ENCODE measurements at places on chromosomes 6 and 20.

DNA sequence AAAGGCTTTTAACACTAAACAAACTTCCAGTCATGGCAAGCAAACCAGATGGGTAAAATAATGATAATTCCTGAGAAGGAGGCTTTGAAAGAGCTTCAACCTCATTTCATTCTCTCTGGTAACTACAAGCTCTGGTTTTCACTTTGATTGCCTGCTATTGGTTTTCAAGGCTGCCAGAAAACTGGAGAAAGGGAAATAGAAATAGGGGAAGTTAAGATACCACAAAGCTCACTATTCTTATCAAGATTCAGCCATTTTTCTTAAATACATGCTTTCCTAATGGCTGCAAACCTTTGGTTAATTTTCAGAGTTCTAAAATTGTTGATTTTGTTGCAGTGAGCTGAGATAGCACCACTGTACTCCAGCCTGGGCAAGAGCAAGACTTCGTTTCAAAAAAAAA lies 42.5 kb upstream of the NELFCD start:
- no peak for DNase-seq

DNA sequence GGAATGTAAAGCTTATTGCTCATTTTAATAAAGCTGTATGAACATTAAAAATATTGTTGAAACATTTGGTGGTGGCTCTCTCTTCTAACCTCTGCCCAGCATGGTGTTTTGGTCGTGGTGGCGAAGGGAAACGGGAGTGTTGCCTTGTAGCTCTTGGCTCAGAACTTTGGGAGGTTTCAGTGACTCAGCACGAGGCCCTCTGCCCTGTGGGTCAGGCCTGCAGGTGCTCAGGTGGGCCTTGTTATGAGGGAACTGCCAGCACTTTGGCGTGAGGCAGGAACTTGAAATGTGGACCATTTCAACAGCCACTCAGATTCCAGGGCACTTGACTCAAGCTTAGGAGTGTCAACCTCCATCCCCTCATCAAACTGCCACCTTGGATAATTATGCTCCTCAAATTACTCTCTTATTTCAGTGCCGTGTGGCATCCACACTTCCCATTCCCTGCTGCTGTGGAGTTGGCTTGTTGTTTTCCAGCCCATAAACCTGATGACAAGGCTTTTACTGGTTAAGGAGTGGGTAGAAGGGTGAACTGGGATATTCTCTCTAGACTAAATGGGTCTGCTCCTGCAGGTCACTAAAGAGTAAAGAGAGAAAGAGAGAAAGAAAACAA lies 36.3 kb downstream of the PRDM1 start:
- DNase-seq: peak; percentile 49

DNA sequence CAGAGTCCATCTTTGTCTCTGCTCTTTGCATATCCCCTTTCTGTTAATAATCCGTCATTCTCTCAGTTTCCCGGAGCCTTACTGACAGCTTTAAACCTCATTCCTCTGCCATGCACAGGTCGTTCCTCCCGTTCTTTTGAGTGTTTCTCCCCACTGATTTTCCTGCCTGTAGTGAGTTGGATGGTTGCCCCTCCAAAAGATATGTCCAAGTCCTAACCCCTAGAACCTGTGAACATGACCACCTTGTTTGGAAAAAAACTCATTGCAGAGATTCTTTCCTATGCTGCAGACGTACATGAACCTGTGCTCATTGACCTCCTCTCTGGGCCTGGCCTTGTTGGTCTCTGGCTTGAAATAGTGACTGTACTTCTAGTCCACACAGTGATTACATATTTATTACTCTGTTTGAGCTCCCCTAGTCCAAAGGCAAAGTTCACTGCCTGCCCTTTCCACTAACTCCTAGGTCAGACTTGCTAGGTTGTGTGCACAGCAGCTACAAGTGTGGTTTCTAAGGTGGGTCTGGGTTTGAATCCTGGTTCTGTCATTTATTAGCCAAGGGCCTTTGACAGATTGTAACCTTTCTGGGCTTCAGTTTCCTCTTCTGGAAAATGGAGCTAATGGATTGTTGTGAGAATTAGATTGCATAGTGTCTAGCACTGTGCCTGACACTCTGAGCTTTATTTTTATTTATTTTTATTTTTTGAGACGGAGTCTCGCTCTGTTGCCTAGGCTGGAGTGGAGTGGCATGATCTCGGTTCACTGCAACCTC lies 29.3 kb downstream of the PPARD start:
- no peak for DNase-seq

- peak; percentile 28 for DNase-seq
Observed at GRCh38 chr20:35952480-35953386, 1.6 kb downstream of the SCAND1 start.

DNA sequence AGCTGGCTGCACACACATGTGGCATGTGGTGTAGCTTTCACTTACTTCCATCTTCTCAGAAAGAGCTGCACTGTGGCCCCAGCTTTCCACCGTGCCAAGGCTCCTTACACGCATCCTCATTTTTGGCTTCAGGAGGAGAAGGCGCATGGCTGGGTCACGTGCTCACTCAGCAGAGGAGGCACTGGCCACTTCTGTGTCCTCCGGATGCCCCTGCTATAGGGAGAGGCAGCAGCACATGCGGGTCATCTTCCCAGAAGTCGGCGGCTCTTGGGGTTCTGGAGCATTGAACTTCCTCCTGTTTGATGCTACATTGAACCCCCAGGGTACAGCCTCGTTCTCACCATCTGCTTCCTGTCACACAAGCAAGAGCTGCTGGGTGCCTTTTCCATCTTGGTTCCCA lies 111.3 kb downstream of the FAM120B start:
- DNase-seq: no peak

DNA sequence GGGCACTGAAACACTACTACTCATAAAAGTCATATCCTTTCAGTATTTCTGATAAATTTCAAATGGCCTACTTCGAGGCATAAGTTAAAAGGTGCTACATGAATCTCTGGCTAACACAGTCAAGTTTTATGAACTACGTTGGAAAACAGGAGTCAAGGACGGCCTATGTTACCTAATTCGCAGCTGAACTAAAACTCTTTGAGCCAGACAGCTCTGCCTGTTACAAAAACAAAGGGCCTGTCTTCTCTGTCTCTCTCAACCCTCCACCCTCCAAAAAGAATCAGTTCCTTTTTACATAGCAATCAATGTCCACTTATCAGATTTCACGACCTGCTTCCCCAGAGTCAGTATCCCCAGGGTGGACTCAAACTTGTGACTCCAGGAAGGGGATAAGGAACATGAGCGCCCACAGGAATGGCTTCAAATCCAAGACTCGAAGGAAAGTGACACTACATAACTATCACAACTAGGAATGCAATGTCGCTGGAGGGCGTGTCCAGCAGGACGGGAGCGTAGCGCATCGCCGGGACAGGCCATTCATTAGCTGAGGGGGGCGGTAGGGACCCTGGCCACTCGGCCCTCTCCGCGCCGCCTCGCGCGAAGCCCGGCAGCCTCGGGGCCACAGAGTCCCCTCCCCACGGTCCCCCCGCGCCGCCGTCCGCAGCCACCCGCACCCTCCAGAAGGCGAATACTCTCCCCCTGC lies 591 bp downstream of the IBTK start:
- no peak for DNase-seq

GRCh38 chr20:15176929-15177328 lies 839.5 kb upstream of the FLRT3 start:
- DNase-seq: no peak

DNA sequence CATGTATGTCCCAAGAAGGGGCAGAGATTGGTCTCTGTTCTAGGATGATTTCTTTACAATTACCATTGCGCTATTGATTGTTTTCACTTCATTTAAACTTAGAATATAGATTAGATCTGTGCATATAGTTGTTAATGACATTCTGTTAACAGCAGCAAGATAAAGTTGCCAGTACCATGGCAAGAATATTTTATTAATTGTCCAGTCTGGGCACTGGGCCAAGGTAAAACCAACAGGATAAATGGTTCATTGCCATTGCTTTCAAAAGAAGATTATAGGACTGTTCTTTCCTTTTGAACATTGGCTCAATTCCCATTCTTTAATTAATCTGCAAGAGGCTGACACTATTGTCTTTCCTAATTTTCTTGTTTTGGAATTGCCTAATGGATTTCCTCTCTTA lies 592.4 kb downstream of the RFPL4B start:
- peak; percentile 26 for DNase-seq

DNA sequence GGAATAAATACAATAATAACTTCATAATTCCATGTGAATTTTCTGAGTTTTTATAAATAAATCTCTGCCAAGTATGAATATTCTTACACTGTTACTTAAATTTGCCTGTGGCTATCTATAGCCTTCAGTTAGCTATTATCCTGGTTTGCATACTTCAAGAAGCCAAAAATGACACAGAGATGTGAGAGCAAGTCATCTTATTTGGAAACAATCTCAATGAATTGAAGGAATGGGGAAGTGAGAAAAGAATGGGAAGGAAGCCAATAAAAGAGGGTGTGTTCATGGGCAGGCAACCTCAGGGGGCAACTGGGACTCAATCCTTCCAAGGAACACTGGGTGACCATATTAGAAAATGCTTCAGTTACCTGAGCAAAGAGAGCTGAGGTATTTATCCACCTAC lies 9.9 kb downstream of the HAO1 start:
- no peak for DNase-seq

DNA sequence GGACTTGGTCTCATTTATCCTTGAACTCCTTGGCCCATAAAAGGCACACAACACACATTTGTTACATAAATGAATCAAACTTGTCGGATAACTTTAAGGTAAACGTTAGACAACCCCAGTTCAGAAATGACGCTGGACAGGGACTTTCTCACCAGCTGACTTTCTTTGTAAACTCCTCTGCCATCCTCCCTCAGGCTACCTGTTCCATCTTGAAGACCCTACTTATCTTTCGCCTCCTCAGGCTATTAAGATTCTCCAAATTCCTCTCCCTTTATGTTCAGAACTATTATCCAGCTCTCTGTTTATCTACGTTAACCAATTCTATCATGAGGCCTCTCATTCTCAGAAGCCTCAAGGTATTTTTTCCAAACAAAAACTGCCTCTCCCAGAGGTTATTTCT lies 47.7 kb upstream of the KIF16B start:
- DNase-seq: no peak

- no peak for DNase-seq
Observed at GRCh38 chr6:31610968-31611367, 4.1 kb upstream of the AIF1 start.

- no peak for DNase-seq
Observed at GRCh38 chr6:51844336-51844735, 243.1 kb downstream of the PKHD1 start.

- no peak for DNase-seq
Observed at GRCh38 chr6:163095401-163095800, 319.1 kb upstream of the QKI start.

- no peak for DNase-seq
Observed at GRCh38 chr6:142482249-142482648, 180.4 kb downstream of the ADGRG6 start.

- no peak for DNase-seq
Observed at GRCh38 chr6:129501740-129502660, 208.0 kb downstream of the ARHGAP18 start.

DNA sequence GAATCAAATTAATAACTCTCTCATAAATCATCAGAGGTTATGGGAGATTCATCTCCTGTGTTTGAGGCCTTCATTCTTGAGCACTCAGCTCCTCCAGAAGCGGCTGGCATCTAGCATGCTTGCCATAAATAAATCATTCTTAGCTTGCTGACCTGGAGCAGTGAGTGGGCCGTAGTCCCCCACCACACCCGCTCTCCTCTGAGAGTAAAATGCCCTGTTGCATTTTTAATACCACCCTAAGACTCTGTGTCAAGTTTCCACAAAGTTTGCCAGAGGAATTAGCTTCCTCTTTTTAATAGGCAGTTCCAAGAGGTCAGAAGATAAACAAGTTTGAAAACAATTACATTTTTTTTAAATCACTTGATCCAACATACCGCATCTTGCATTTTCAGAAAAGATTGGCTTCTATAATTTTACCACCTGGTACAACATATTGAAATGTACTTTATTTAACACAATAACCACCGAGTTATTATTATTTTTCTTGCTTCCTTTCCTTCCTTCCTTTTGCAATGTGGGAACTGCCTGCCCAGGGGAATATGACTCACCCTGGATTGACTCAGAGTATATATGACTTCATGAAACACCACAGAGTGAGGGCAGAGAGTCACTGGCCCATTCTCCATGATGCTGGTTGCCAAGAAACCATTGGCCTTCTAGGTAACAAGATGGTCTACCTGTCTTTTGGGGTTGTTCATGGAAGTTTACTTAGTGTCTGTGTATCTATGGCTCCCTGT lies 29.4 kb upstream of the CLIC5 start:
- DNase-seq: no peak

DNA sequence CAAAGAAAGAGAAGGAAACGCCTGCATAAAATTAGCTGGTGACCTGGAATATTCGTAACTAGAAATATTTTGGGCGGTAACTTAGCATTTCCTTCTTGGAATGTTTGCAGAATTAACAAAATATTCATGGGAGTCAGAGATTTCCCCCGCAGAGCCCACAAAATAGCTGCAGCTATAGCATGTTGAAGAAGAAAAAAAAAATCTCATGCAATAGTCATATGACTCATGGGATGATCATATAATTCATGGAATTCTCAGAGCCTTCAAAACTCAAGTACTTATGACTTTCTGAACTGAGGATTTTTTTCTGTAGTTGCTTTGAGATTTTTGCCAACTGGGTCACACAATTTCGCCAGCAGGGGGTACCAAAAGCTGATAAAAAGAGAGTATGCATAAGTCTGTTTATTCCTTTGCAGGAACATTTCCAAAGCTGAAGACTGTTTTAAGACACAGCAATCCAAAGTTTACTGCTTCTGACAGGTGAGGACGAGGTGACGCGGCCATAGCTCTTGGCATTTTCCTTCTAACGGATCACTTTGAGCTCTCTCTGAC lies 586.0 kb upstream of the CHD6 start:
- DNase-seq: no peak

DNA sequence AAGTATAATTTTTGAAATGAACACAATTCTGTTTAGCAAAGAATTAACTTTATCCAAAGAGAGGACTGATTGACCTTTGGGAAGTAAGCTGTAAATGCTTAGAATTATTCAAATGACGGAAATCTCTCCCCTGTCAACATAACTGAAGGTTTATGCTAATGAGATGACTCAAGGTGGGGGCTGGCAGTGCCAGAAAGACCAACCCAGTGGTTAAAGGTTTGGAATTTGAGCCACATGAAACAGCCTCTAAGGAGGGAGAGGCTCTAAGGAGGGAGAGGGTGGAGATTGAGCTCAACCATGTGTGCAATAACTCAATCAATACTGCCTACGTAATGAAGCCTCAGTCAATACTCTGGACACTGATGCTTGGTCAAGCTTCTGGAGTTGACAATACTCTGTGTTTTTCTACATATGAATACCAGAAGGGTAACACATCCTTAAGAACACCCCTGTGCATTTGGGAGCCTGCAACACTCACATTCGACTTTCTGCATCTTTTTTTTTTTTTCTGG lies 123.4 kb upstream of the TENT5A start:
- no peak for DNase-seq

DNA sequence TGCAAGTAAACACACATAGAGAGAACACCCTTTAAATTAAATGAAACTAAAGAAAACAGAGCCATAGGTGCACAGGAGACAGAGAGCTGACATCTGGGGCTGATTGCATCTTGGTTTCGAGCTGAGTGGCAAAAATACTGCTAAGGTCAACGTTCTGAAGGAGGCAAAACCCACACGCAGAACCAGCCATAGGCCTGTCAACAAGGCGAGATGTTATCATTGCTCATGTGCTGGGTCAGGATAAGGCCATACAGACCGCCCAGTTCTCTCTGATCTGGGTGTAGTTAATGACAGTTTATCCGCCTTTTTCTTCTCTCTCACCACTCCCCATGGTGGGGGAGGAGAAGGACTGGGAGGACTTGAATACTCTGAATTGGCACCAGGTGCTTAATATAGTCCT lies 4.5 kb upstream of the FAM110A start:
- DNase-seq: no peak

- DNase-seq: no peak
Observed at GRCh38 chr6:30813631-30814145, 69.3 kb upstream of the IER3 start.

- peak; percentile 14 for DNase-seq
Observed at GRCh38 chr20:5714261-5715041, 35.8 kb upstream of the SHLD1 start.

All from NCI-H2029 treated with DMSO at 0.1 percent for 48 hours (cell line).